Activated naive CD4-positive, alpha-beta T cell (primary cell): ENCODE measurements at places on chromosomes 7 and 10.

GRCh38 chr7:45417268-45417667, 156.9 kb upstream of the ADCY1 start:
- DNase-seq, result no peak

DNA sequence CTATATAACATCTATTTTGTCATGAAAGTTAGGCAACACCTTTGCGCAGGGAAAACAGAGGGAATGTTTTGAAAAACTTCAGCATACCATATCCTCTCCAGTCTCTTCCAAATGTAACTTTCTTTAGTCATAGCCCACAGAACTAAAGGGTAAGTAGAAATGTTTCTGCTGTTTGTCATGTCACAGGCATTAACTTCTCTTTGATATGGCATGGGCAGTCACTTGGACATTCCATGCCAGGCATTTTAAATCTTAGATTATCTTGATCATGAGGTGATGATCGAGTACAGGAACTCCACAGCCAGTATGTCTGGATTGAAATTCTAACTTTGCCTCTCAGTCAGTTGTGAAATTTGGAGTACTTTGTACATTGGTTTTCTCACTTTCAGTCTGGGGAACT, 27.5 kb upstream of the ETV1 start:
- DNase-seq, result no peak

- no peak for DNase-seq
Observed at GRCh38 chr7:136123352-136123751, 146.2 kb upstream of the MTPN start.

DNA sequence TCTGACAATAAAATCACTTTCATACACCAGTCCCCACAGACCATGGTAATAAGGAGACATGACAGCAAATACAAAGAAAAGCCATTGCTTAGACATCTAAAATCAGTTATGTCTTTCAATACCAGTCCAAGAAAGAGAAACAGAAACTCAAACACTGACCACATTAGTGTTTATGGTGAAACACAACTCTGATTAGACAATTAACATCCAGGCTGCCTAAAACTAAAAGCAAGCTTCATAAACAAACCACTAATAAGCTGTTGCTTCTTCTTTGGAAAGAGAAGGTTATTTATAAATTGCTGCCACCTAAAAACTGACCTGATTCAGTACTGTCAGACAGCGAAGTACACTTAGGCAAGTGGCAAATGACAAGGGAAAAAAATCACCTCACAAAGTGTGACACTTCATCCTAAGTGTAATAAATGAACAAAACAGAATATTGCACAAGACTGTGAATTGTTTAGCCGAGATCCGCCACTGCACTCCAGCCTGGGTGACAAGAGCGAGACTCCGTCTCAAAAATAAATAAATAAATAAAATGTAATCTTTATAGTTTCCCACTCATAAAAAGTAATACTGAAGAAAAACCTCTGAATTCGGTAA, 277.4 kb downstream of the PARD3 start:
- DNase-seq, result no peak

DNA sequence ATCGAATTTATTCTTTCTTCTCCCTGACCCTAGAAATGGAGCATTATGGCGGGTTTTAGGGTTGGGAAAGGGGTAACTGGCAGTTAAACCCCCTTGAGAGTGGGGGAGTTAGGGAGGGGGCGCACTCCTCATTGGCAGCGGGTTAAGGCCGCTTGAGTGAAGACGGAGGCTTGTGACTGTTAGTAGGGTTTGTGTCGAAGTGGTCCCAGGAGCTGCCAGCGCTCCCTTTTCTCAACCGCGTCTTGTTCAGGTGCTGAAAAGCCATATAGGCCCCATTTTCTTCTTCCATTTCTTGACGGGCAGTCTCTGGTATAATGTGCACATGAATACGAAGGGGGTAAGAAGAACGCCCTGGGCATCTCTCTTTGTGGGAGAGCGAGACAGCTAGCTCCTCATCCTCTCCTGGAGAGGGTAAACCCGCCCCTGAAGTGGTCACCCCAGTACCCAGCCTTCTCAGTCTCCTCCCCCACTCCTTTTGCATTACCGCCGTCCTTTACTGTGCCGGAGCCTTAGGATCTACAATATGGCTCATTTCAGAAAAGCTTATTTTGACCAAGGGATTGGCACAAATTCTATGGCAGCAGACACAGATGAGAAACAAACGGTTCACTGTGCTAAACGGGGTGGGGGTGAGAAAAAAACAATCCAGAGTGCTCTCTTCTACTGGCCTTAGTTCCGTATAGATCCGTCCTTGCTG, 836 bp downstream of the KMT2E start:
- peak; percentile 19 for DNase-seq

DNA sequence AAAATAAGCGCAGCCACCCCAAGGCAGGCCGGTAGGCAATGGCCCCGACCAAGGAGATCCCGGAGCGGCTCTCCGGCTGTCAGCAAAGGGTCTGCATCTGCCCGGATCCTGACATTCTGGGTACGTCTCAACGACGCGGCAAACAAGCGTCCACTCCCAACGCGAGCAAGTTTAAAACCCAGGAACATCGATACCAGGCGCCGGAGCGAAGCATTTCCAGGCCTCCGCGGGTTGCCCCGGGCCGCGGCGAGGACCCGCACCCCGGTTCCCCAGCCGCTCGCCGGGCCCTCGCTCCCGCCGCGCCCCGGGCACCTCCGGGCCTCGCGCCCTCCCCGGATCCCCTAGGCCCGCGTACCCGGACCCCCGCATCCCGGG, 453 bp downstream of the URGCP start:
- DNase-seq, result peak; percentile 27

DNA sequence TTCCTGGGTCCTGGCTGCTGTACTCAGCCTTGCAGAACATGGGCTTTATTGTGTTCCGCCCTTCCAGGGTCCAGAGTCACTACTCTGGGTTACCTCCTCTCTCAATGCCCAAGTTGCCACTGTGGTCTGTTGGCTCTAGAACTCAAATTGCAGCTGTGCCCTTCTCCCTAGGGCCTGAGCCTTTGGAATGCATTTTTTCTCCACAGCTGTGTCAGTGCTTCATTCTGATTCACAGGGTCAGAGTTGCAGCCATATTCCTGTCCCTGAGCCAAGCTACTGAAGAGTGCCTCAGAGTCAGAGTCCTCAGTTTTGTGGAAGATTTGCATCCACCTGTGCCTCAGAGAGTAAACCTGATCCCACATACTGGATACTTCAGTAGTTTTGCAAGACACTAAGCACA, 167.5 kb downstream of the ITGB1 start:
- DNase-seq, result no peak

- DNase-seq, result no peak
Observed at GRCh38 chr7:16431646-16432424, 10.5 kb upstream of the CRPPA start.

DNA sequence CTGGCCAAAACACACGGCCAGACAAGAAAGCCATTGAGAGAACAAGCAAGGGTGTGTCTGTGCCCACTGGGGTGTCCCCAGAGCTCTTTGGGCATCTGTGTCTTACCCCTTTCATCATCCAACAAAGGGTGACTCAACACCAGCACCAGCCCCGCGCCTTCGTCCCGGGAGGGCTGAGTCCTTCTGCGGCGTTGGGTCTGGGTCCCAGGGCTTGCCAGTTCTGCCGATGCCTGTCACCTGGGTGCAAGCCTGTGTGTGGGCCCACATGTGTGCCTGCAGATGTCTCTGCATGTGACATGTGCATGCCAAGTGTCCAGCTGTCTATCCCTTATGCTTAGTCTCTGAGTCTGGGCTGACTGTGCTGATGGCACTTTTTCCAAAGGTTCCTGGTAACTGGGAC, 24.4 kb upstream of the ELN start:
- no peak for DNase-seq
